GM04503 (cell line): ENCODE measurements at places on chromosomes 16 and 17.
A peak's percentile ranks its signal among the peaks of the same experiment; 100 is the strongest.

GRCh38 chr16:50086176-50086575 lies 20.4 kb downstream of the HEATR3 start:
- no peak for DNase-seq

- no peak for DNase-seq
Observed at GRCh38 chr17:63189930-63190329, 223.9 kb downstream of the TANC2 start.

DNA sequence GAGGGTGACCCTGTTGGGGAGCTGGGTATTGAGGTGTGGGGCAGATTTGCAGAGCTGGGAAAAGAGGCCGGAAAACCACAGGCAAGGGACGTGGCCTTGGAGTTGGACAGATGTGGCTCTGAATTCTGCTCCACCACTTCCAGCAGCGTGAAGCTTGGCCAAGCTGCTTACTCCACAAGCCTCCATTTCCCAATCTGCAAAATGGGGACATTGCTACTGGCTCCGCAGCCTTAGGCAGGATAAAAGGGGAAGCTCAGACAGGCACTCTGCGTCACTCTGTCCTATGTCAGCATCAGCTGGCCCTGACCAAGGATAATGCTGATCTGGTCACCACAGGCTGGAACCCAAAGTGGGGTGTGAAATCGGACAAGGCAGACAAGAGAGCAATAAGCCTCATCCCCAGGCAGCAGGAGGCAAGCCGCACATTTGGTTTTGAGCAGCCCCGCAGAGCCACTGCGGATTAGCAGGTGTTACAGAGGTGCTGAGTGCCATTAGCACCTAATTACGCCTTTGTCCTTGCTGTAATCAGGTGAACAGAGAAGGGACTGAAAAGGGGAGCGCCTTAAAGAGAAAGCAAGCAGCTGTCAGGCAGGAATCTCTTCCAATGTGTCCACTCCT lies 54.8 kb downstream of the SDK2 start:
- no peak for DNase-seq

DNA sequence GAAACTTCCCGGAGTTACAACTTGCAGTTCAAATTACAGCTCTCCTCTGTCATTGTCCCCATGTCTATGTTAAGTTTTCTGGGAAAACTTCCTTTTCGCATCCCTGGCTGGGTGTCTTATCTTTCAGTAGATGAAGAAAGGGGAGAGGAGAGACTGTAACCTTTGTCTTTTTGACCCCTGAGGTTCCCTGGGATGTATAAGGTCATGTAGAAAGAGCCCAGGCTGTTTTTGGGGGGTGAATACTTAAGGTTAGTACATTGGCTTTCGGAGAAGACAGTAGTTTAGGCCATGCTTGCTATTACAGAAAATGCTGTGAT lies 31.1 kb downstream of the HS3ST3B1 start:
- DNase-seq: no peak

GRCh38 chr17:17175917-17176316 lies 30.2 kb downstream of the PLD6 start:
- DNase-seq: no peak

DNA sequence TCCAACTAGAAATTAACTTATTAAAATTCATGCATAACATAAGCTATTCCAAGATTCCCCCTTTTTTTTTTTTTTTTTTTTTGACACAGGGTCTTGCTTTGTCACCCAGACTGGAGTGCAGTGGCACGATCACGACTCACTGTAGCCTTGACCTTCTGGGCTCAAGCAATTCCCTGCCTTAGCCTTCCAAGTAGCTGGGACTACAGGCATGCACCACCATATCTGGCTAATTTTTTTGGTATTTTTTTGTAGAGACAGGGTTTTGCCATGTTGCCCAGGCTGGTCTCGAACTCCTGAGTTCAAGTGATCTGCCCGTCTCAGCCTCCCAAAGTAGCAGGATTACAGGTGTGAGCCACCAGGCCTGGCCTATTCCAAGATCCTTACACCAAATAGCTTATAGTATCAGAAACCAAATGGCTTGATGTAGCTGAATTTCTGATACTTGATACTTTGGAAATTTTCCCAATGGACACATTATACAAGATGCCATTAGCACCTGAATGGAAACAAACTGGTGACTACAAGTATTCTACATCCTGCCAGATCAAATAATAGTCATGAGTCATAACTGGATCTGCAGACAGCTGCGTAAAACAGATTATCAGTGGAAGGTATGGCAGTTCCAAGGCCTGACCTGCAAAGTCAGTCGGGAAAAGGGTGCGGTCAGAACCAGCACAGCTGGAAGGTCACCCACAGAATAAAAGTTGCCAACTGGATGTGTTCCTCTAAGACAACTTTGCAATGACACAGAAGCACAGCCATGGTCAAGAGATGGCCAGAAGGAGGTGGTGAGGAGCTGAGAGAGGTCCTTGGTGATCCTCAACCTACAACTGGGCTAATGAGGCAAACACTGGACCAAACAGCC lies 14.5 kb downstream of the TUBG1 start:
- DNase-seq: no peak

DNA sequence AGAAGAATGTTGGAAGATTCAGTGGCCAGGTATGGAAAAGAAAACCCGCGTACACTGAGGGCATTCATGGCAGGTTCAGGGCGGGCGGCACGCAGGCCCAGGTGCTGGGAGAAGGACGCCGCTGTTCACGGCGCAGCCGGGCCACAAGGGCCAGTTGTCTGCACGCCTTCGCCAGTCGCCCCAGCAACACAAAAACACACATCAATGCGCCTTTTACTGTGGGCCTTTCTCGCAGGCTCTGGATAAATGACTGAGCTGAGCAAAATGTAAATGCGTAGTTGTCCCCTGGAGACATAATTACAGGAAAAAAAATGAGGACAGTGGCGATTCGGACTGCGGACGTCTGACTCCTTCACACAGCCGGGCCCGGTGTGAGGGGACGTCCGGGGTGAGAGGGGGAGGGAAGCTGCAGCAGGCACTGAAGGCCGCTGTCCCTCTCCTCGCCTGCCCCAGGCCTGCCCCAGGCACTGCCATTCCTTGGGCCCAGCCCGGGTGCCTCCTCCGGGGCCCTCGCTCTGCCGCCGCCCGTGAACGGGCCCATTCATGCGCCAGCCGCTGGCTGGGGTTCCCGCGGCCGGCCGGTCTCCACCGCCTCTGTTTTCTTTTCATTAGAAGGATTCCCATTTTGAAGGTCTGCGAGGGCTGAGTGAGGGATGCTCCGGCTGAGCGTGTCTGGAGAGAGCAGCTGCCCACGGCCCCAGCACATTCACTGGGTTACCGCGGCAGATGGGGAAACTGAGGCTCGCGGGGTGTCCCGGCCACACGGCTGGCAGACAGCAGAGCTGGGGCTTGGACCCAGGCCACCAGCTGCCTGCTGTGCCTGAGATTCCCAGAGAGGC lies 6.5 kb upstream of the ZNF469 start:
- DNase-seq: no peak

DNA sequence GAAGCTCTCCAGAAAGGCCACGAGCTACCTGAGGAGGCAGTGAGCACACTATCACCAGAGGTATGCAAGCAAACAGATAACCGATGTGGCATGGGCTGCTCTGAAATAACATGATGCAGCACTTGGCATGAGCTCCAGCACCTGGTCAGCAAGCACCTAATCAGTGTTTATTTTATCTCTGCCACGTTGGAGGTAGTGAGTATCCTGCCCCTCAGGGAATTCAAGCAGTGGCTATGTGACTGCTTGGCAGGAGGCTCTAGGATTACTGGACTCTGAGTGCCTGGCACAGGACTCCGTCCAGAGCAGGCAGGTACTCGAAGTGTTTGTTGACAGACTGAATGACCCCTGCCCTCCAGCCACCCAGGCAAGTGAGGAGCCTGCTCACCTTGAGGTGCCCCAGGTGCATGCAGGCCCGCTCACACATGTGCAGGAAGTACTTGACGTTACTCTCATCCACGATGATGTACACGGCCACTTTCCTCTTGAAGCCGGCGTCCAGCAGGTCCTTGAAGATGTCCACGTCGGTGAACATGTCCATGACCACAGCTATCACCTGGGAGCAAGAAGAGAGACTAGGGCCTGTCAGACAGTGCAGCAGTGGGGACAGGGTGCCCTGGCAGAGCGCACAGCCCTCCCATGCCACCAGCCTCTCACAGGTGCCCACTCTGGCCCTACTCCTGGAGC lies 16.6 kb downstream of the FAM83G start:
- DNase-seq: no peak

DNA sequence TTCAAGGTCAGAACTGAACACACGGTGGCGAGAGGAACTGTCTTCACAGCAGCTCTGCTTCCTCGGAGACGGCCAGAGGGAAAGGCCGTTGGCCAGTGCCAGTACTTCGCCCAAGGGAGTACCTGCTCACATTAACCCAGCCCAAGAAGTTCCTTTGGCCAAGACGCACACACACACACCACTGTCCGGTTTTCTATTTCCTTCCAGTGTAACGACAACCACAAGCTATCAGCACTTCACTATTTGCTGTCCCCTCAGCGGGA lies 744 bp upstream of the GGNBP2 start:
- DNase-seq: peak; percentile 27

- no peak for DNase-seq
Observed at GRCh38 chr17:39729280-39729851, 966 bp downstream of the MIEN1 start.

- no peak for DNase-seq
Observed at GRCh38 chr17:75428543-75429469, 23.3 kb upstream of the GRB2 start.

- no peak for DNase-seq
Observed at GRCh38 chr17:2042390-2042847, 597 bp downstream of the OVCA2 start.

DNA sequence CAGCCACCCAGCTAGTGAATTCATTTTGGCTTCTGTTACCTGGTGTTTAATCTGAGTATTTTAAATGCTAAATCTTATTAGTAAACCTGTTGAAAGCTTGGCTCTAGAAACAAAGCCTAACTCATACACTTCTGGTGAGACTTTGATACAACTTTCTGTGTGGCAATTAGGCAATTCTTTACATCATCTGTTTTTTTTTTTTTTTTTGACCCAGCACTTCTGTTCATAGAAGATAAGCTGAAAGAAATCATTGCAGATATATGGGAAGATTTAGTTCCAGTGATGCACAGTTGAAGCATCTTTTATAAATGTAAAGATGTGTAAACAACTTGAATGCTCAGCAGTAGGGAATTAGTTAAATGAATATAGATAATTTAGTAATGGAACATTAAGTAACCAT lies 21.7 kb upstream of the ABCC11 start:
- DNase-seq: no peak

- DNase-seq: no peak
Observed at GRCh38 chr16:51868631-51869030, 678.3 kb downstream of the TOX3 start.

- DNase-seq: peak; percentile 42
Observed at GRCh38 chr16:25126820-25127232, 15.3 kb downstream of the LCMT1 start.

DNA sequence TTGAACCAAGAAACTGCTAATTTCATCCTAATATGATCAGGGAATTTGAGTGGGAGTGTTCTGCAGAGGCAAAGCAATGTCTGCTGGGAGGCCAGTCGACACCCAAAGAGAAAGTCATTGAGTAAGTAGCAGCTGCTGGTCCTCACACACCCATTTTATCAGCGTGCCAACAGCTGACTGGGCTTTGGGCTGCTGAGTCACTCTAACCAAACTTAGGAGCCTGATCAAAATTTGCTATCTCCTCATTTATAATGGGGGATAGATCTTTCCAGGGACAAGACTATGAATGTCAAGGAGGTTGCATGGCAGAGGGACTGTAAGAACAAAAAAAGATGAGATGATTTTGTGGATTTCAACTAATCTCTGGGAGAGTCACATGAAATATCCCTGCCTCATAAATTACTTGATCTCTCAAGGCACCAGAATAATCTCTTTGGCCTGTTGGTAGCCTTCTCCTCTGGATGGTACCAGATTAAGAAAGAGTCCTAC lies 32.9 kb downstream of the CPSF4L start:
- DNase-seq: peak; percentile 57

DNA sequence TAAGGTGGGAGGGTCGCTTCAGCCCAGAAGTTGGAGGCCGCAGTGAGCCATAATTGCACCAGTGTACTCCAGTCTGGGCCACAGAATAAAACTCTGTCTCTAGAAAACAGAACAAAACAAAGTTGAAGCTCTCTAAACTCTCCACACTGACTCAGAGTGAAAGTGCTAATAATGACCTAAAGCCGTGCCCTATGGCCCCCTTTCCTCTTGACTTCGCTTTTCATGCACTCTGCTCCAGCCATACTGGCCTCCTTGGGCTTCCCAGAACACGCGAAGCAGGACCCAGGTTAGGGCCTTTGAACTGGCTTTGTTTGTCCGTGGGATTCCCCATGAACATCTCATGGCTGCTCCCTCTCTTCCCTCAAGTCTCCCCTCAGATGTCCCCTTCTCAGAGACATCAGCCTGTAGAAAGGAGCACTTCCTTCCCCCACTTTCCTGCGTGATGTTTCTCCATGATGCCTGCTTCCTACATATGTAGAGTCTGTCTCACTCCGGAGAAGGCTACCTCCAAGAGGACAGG lies 18.6 kb upstream of the SPN start:
- DNase-seq: no peak

- no peak for DNase-seq
Observed at GRCh38 chr17:4901648-4902344, 1.1 kb downstream of the CHRNE start.

DNA sequence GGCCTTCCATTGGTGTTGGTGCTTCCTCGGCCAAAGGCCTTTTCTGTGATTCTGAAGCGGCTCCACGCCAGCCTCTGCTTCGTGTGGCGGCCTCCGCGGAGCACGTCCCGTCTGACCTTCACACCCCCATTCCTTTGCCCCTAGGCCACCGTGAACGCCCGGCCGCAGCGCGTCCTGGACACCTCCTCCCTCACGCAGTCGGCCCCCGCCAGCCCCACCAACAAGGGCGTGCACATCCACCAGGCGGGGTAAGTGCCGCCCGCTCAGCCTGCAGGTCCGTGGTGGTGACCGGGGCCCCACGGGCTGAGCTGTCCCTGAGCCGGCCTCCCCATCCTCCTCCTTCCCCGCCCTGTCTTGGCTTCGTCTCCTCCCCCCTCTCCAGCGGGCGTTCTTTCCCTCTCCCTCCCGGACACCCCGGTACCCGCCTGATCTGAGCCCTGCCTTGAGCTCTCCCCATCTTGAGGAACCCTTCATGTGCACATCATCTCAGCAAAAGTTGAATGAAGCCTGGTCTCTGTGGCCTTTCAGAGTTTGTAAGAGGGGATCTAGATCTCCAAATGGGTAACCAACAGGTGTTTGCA lies 69.0 kb upstream of the CHMP6 start:
- DNase-seq: no peak

DNA sequence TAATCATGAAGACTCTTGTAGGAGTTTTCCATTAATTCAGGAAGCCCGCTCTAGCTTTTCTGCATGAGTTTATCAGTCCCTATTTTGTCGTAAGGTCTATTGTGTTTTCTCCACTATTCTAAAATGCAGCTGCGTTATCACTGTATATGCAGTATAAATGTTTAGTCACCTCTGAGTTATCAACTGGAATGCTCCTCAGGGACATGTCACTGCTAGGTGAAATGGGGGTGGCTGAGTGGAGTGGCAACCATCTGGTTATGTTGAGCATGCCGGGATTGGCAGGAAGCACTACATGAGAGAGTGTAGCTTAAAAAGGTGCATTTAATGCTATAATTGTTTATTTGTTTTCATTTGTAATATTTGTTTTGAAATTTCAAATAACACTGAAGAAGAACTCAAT lies 285.2 kb upstream of the ELAC2 start:
- no peak for DNase-seq
